ENCODE measurements at places on chromosomes 12 and 14.

GRCh38 chr14:54186821-54187763 is 209.7 kb upstream of the CDKN3 start:
- no peak for DNase-seq

DNA sequence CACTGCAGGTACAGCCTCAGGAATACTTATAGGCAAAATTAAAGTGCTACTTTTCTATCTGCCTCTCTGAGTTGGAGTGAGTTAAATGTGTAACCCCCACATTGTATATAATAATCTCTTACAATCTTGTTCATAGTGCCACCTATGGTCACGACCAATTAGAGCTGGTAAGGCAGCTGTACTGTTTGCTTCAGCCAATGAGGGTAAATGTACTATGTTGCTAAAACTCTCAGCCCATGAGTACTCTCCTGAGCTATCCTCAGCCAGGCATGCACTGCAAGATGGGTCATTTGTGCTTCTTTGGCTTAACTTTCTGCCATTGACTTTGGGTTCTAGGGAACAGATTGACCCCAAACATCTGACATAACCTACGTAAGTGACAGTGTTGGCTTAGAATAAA is 15.0 kb upstream of the MDM2 start:
- DNase-seq = peak; percentile 46

DNA sequence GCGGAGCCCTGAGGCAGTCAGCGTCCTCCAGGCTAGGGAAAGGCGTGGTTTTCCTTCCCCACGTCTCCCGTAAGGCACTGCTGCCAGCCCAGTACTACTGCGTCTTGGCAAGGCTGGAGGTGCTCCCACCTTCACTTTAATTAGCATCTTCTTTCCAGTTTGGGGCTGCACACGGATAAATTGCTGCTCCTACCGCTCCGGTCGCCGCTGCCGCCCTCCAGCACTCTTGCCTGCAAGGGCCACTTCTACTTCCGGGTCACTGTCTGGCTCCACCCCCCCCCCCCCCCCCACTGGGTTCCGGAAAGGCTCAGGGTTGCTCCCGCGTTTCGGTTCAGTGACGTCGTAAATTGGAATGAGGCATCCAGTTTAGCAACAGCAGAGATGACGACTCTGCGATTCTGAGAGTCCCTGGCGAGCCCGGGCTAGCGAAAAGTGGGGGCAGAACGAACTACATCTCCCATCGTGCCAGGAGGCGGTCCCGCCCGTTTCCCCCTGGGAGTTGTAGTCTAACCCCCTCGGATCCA is at the start of gene NEDD8:
NEDD8 (minus strand) TSS at position 247 of the 524 bp plus-strand sequence; CDS start at position 147, 100 bp downstream.
- no peak for DNase-seq

- DNase-seq = no peak
Observed at GRCh38 chr12:43349863-43350262, 202.1 kb downstream of the ADAMTS20 start.

- no peak for DNase-seq
Observed at GRCh38 chr12:3157581-3158323, 80.6 kb downstream of the TSPAN9 start.
